Activated CD8-positive, alpha-beta T cell treated with anti-CD3 and anti-CD28 coated beads, Interleukin-2, amount 10 ng/mL, durations not matched to agents 7 days and 5 days (primary cell): ENCODE measurements at places on chromosomes 3 and 15. TPM values are rescaled to one million over a fixed set of nuclear protein-coding genes. Genes with fewer than 3 reads are reported as not detected.

The PPP1R14D gene
- total RNA-seq, result not detected

The EFCAB12 gene
- total RNA-seq, result 0.42 TPM

The CTSH gene
- total RNA-seq, result 34.0 TPM

The ANKRD63 gene
- 0.37 TPM for total RNA-seq

The IL5RA gene
- not detected for total RNA-seq

The SACM1L gene
- total RNA-seq, result 89.8 TPM

The EIF4A2 gene
- 383 TPM for total RNA-seq

The BOC gene
- total RNA-seq, result not detected

The DCLK3 gene
- not detected for total RNA-seq

The ACKR4 gene
- total RNA-seq, result not detected

The COMMD4 gene
- 103 TPM for total RNA-seq

The KLF15 gene
- total RNA-seq, result not detected

The FILIP1L gene
- total RNA-seq, result 1.5 TPM

The HRG gene
- total RNA-seq, result not detected

The PROS1 gene
- total RNA-seq, result 0.21 TPM

The TF gene
- 0.03 TPM for total RNA-seq

The PLSCR2 gene
- not detected for total RNA-seq

The TYRO3 gene
- total RNA-seq, result 0.29 TPM

The PLA2G4D gene
- not detected for total RNA-seq

The STRIT1 gene
- total RNA-seq, result not detected

The CCDC71 gene
- total RNA-seq, result 22.7 TPM

The HESX1 gene
- 0.68 TPM for total RNA-seq

The FANCD2OS gene
- not detected for total RNA-seq

The CAMK2N2 gene
- not detected for total RNA-seq

The MEX3B gene
- 0.63 TPM for total RNA-seq

The TIMP4 gene
- total RNA-seq, result not detected

The RAD54L2 gene
- total RNA-seq, result 28.8 TPM

The SLC30A4 gene
- 2.1 TPM for total RNA-seq

The KIF23 gene
- total RNA-seq, result 80.7 TPM

The CYP1A2 gene
- not detected for total RNA-seq

The CLDN16 gene
- not detected for total RNA-seq

The RABL3 gene
- 25.5 TPM for total RNA-seq

The BTLA gene
- 26.0 TPM for total RNA-seq

The MCTP2 gene
- total RNA-seq, result 26.9 TPM

The TMC3 gene
- total RNA-seq, result not detected

The DTX3L gene
- 127 TPM for total RNA-seq

The RTP3 gene
- total RNA-seq, result not detected

The SLC49A4 gene
- 1.3 TPM for total RNA-seq

The PRICKLE2 gene
- total RNA-seq, result not detected

The WNT5A gene
- not detected for total RNA-seq

The ARL14 gene
- not detected for total RNA-seq

The GCNT3 gene
- not detected for total RNA-seq

The DIS3L gene
- 24.3 TPM for total RNA-seq

The CYP1A1 gene
- 4.8 TPM for total RNA-seq
